ENCODE measurements at places on chromosomes 5 and 9. TPM values are rescaled to one million over a fixed set of nuclear protein-coding genes. Genes with fewer than 3 reads are reported as not detected.

The PCDHGA4 gene
- 1.4 TPM for total RNA-seq

The ABLIM3 gene
- 0.43 TPM for total RNA-seq

The ASPN gene
- not detected for total RNA-seq

The GRIN1 gene
- not detected for total RNA-seq

DNA sequence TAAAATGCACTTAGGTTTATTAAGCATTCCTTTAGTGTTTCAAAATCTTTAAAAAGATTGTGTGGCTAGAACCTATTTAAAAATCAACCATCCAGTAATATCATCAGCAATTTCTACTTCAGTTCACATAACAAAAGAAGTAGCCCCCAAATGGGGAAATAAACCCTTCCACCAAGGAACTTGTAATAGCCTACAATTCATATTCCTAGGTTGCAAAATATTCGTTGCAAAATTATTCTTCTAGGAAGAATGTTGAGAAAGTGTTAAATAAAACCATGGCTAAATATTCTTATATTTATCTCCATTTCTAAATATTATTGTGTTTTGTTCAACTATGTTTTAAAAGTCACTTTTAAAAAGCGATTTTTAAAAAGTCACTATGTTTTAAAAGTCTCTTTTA is 177.9 kb upstream of the PRLR start:
- no peak for DNase-seq

DNA sequence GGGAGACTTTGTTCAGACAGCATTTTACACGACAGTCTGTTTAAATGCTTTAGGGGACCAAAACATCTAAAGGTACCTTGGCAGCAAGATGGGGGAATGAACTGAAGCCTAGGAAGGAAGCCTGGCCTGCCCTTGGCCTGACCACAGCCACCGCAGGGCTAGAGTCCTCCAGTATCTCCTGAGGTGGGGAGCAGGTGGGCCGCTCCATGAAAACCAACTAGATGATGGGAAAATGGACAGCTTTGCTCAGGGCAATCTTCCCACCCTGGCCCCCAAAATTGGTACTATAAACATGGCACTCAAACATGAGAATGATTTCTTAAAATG is 153.3 kb downstream of the AUH start:
- DNase-seq: no peak

DNA sequence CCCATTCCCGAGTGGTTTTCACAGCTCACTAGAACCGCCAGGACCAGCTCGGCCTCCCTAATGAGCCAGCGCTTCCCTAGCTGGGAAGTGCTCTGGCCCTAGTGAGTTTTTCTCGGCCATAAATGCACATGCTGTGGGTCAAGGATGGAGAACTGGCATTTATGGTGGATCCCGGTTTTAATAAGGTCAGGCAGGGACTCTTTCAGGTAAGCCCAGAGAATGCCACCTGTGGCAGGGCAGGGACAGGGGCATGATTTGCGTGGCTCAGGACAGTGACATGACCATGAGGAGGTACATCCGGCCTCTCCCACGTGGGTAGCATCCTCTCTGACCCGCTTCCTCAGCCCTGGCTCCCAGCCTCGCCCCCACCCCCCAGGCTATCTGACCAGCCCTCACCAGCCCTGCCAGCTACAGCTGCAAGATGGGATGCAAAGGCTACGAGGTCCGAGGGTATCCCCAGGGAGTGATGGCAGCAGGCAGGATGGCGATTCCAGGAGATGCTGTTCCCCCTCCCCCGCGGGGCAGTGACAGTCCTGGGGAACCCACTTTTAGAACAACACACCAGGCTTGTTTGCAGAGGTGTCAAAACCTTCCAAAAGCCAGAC is 60.3 kb upstream of the ADAMTS2 start:
- DNase-seq: no peak

DNA sequence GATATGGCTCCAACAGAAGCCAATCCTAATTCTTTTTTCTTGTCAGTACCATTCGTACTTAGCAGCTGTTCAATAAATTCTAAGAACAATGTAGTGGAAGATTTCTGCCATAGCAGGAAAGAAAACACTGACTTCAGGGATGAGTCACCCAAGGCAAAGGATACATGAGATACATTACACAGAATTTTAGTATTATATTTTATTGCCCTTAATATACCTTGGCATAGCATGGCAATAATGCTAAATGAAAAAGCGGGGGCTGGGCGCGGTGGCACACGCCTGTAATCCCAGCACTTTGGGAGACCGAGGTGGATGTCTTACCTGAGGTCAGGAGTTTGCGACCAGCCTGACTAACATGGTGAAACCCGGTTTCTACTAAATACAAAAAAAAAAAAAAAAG is 619.1 kb upstream of the DAB2 start:
- no peak for DNase-seq

GRCh38 chr9:129900263-129901027 is 65.2 kb downstream of the USP20 start:
- peak; percentile 30 for DNase-seq

DNA sequence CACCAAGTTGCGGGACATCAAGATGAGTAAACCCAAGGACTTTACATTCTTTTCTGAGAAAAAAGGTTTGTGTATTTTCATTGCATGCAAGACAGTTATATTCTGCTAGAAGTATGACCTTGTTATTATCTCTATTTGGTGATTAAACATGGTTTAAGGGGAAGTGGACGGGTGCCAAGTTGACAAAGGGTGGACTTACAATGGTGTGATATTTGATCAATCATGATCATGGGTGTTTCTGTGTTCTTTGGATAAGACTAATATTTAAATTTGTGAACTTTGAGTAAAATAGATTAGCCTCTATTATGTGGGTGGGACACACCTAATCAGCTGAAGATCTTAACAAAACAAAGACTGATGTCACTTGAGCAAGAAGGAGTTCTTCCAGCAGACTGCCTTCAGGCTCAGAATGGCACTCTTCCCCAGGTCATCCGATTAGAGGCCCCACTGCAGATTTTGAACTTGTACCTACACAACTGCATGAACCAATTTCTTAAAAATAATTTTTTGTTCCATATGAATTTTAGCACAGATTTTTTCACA is 782.9 kb downstream of the CDH12 start:
- DNase-seq: no peak

Measured in SK-MEL-5 (cell line).